ENCODE measurements at places on chromosomes 3 and 15.

DNA sequence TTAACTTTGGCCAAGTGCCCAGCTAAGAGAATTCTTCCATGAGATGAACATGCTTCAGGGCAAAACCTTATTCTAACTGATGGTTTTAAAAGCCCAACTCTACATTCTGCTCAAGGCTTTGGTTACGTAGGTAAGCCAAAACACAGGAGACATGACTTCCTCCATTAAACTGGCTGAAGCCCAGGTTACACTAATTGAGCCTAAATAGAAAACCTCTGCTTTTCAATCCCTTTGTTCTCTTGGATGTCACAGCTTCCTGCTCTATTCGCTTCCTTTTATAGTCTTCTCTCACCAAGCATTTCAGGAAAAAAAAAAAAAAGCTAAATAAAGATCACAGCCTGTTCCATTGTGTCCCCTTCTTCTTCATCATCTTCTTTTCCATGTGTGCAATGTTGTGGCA is 420.4 kb downstream of the TIGIT start:
- DNase-seq = peak; percentile 89

DNA sequence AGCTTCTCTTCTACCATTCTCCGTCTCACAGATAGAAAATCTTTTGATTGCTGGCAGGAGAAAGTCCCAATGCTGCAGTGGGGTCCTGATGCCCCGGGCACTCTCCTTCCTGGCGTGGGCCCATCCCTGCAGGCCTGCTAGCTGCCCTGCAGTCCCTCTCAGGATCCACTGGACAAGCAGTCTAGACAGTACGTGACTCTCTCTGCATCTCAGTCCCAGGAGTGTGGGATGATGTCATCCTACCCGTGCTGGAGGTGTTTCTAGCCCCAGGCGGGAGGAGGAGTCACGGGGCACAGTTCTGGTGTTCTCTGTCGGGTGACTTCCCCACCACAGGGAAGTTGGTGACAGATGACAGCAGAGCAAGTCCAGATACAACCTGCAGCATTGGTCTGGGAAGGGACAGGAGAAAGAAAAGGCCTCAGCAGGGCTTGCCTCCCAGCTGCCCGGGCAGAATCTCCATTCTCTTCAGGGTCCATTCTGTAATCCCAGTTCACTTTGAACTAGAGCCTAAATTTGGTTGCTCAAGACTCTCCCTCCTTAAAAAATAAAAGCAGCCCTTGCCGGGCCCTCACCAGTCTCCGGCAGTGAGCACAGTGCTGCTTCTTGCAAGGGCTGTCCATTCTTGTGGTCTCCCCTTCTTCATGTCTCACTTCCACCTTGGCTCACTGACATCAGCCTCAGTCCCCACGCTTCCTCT is 30.6 kb downstream of the SLC28A1 start:
- peak; percentile 2 for DNase-seq

GRCh38 chr15:31328428-31328968 is 1.9 kb downstream of the KLF13 start:
- DNase-seq = no peak

DNA sequence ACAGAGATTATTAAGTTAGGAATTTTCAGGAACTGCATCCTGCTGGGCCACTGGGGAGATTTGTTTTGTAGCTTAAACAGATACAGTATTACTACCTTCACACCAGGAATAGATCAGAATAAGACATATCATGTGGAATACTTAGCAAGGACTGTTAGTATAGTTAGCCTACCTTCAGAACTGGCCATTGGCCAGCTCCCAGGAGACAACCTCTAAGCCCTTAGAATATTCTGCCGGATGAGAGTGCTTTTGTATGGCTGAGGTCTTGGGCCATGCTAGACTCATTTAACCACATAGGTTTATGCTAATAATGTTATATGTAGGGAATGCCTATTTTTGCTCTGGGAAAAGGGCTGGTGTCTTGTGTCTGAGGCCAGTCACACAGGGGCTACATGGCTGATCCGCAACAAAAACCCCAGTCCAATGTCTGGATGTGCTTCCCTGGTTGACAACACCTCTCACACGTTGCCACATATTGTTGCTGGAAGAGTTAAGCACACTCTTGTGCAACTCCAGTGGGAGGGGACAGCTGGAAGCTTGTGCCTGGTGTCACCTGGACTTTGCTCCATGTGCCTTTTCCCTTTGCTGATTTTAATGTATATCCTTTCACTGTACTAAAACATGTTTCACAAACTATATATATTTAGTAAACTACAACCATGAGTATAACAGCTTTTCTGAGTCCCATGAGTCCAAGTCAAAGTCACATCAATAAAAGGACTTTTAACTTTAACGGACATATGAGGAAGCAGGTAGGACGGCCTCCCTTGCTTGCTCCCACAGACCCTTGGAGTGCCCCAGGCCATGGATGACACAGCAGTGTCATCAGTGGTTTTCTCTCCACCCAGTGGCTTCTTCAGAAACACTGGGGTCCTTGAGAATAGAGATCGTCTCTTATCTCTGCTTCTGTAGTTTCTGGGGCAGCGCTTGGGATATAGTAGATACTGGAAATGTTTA is 118.0 kb upstream of the C3orf80 start:
- no peak for DNase-seq

DNA sequence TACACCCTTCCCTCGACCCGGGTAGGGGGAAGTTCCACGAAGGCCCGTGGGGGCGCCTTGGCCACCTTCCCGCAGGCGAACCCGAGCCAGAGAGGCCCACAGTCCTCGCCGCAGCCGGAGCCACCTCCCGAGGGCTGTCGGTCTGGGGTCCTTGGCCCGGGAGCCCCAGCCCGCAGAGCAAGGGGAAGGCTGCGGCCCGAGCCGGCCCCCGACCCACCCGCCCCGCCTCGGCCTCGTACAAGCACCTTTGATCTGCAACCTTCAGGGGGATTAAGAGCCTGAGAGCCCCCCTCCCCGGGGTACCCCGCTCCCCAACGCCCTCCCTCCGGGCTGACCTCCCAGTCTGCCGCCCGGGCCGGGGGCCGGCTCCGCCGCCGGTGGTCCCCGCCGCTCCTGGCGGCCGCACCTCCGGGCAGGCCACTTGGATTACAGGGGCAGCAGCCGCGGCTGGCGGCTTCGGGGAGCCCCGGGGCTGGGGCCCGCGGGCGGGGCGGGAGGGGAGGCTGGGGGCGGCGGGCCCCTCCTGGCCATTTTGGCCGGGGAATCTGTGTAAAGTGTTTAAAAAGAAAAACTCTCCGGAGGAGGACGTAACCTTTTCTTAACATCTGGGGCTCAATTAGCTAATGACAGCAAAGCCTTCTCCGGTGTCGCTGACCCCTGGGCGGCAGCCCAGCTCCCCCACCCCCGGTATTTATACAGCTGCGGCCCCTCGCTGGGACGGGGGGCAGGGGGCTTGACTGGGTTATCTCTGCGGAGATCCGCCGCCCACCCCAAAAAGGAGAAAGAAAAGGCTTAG is 40.2 kb downstream of the EPHB3 start:
- no peak for DNase-seq

- DNase-seq = no peak
Measured at GRCh38 chr3:78571486-78571885, 1196.3 kb downstream of the ROBO1 start.

DNA sequence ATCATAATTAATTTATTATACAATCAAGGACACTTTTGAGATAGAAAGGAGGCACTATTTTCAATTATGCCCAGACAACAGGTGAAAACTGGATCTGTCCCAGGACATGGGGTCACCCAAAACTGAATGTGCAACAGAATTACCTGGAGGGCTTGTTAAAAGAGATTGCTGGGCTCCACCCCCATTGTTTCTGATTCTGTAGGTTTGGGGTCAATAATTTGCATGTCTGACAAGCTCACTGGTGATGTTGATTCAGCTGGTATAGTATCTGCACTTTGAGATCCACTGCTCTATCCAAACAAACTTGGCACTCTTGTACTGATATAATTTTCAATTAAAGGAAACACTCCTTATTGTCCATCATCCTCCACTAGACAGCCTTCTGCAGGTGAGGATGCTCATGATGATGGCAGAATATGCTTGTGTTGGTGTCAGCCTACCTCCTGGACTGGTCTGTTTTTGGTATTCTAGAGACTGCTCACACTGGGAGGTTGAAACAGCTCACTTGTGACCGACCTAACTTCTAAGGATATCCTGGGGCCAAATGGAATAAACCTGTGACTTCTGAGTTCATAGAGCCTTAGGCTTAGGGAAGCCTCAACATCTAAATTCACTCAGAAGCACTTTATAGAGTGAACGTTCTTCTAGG is 2.2 kb downstream of the P2RY14 start:
- DNase-seq = no peak

DNA sequence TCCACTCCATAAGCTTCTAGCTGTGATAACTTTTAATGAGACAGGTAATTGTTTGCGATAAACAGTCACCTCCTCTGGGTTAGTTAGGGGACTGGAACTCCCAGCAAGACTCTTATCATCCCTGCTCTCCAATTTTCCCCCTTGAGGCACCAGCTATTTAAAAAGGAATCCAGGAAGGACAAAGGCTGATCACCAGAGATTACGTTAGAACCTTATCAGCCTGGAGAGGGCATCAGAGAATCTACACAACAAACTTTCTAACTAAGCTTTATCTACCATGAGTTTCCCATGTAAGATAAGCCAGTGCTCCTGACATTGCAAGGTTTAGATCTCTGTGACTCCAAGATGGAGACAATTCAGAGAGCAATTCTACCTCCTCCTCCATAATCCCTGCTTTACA is 31.3 kb downstream of the GPR176 start:
- DNase-seq = no peak

- DNase-seq = no peak
Measured at GRCh38 chr3:143956838-143957237, 14.8 kb upstream of the DIPK2A start.

GRCh38 chr15:84816694-84817465 is at the start of gene ALPK3:
TSS of gene ALPK3 (plus strand) at chr15:84817356. CDS start at chr15:84817453, 97 bp downstream.
- peak; percentile 16 for DNase-seq

DNA sequence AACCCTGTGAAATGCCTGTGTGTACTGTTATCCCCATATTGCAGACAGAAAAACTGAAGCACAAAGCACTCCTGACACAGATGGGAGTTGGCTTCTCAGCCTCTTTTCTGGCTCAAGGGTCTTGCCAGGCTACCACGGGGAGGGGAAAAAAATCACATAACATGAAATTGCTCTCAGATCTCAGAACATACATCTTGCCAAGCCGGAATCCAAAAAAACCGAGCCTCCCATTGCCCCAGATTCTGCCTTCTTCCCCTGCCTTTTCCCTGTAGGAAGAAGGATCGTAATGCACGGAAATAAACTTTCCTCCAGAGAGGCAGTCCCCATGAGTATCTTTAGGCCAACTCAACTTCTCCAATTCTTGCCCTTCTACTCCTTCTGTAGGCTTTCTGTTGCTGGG is 16.6 kb upstream of the MRPS22 start:
- DNase-seq = no peak

GRCh38 chr3:106067711-106068110 is 198.9 kb upstream of the CBLB start:
- no peak for DNase-seq

- no peak for DNase-seq
Measured at GRCh38 chr3:133838916-133839800, 33.5 kb downstream of the SRPRB start.

GRCh38 chr3:20637729-20638128 is 451.7 kb upstream of the SGO1 start:
- DNase-seq = no peak

GRCh38 chr15:80878242-80878866 is 99.2 kb downstream of the CEMIP start:
- DNase-seq = no peak

DNA sequence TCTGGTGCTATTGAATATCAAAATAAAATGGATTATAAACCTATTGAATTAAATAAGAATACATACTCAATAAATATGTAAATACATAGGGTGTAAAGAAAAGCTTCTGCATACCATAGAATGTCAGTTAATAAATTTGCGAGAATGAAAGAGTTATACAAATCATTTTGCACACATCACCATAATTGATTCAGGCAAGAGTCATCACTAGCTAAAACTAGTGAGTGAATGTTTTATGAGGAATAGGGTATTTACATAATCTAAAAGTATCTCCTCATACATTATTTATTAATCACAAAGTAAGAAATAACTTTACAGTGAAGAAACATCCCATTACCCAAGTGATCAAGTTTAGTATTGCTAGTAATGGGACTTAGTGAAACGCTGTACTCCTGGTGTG is 13.6 kb downstream of the EXOG start:
- DNase-seq = no peak

DNA sequence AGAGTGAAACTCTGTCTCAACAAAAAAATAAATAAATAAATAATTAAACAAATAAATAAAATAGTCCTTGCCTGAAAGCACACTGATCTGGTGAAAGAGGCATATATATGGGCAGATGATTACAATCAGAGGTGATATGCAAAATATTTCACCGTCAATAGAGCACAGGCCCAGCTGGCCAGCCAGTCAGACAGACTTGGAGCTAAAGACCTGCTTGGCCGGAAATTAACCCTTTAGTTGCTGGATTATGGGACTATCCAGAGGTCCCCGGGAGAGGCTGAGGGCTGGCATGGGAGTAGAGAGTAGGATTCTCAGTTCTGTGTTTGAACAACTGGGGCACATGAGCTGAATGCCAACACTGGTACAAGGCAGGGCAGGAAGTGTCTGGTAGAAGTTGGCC is 59.1 kb upstream of the CTNNB1 start:
- no peak for DNase-seq

- DNase-seq = no peak
Measured at GRCh38 chr3:195879416-195880036, 28.8 kb downstream of the TNK2 start.

Data from NCI-H2029 (cell line).